ENCODE measurements at places on chromosomes 2 and 18.

DNA sequence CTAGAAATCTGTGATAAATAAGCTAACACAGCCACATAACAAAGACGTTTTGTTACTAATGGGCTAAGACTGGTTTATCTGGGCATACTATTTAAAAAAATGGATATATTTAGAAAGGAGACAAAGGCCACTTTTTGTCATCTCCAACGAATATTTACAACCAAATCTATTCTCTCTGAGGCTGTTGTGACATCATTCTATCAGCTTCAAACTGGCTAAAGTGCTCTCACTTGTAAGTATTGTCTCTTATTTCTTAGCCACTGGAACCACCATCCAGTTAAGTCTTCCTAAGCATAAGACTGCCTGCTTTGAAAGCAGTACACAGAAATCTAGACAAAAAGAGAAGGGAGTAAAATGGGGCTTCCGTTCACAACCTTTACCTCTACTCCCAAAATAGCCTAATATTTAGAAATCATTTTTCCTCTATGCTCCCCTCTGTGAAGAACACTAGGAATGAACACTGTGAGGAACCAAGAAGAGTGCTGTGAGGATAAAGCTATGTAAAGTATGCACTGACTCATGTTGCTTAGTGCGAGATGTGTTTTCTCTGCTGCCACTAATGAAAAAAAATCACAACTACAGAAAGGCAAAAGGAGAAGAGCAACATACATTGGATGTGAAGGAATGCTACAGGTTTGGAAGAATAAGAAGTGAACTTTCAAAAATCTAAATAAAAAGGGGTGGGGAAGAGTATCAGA lies 264.1 kb downstream of the EXOC6B start:
- no peak for DNase-seq

GRCh38 chr18:24023185-24023814 lies 8.7 kb downstream of the TTC39C start:
- DNase-seq: no peak

DNA sequence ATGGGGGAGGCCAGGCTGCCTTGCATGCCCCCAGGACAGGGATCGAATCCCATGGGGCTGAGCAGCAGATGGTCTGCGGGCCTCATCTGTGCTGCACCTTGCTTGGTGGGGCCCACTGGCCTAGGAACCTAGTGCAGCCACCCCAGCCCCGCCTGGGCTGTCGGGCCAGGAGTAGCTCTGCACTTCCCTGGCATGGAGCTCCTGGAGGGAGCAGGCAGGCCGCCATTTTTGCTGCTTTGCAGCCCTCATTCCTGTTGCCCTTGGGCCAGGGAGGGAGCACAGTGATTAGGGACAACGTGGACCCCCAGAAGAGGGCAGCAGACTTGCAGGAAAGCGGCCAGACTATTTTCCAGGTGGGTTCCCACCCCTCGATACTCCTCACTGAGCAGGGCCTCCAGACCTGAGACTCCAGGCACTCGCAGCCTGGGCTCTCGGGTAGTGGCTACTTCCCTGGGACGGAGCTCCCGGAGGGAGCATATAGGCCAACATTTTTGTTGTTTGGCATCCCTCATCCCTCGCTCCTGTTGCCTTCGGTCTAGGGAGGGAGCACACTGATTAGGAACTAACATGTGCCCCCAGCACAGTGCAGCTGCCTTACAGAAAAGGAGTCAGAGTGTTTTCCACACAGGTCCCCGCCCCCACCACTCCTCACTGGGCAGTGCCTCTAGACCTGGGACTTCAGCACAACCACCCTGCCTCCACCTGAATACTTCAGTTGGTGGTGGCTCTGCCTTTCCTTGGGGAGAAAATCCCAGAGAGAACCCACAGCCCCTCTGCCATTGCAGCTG lies 99.5 kb downstream of the MAIP1 start:
- DNase-seq: no peak

GRCh38 chr18:9706081-9706935 lies 1.8 kb upstream of the RAB31 start:
- DNase-seq: no peak

DNA sequence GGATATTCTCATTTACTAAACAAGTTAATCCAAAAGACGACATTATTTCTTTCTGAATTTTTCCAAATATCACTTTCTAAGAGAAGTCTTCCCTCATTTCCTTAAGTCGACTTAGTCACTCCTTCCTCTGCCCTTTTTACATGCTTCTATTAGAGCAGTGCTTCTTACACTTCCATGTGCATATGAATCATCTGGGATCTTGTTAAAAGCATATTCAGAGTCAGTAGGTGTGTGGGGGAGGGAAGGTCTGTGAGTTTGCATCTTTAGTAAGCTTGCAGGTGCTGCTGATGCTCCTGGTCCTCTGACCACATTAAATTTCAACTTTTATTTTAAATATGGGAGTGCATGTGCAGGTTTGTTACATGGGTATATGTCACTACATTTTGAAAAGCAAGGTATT lies 582.6 kb downstream of the NRXN1 start:
- no peak for DNase-seq

- no peak for DNase-seq
Measured at GRCh38 chr2:148006249-148007007, 14.1 kb downstream of the ORC4 start.

DNA sequence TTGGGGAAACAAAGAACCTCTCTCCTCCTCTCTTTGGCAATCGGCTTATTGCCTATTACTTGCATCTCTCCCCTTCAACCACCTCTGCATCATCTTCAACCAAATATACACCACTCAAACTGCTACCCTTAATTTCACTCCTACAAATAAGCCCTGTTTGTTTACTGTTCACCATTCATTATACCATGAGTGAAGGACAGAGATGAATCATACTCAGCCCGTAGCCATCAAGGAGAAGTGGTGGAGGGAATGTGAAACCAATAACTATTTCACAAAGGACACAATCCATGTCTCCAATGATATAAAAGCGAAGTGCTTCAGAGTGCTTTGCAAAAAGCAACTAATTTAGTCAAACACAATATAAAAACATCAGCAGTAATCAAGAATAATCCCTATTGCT lies 76.8 kb downstream of the CACNB4 start:
- no peak for DNase-seq

GRCh38 chr2:46410273-46411244 lies 68.8 kb upstream of the TMEM247 start:
- no peak for DNase-seq

DNA sequence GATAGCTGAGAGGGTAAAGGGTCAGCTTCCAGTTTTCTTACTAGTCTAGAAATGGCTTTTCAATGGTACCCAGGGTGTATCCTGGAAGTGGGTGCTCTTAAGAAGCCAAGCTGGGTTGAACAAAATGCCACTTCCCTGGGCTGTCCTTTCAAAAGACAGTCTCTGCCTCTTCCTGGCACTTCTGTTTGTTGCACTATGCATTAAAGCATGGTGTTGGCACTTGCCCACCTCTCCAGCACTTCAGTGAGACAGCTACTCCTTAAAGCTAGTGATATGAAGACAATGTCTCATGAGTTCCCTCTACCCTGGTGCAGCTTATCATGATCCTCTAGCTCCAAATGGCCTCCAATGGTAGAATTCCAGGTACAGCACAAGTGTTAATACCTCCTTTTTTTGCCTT lies 74.3 kb upstream of the IGFBP5 start:
- DNase-seq: no peak

DNA sequence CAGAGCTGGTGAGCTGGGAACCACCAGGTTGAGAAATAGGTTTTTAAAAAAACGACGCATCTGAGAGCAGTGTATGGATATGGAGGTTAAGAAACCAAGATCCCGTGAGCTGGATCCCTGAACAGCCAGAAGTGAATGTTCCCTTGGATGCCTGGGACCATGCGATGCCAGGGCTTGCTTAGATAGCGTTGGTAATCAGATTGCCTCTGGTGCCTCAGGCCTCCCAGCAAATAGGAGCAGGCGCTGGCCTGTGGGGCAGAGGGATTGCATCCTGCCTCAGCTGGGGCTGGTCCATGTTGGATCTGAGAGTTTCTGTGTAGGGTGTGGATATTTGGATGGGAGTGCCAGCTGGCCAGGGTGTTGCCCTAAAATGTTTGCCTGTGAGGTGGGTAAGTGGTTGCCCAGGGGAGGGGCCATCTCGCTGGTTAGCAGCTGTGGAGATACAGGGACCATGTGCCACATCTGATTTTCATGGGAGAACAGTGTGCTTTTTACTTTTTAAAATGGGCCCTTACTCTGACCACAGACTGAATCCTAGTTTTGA lies 80.8 kb upstream of the MCFD2 start:
- DNase-seq: no peak

DNA sequence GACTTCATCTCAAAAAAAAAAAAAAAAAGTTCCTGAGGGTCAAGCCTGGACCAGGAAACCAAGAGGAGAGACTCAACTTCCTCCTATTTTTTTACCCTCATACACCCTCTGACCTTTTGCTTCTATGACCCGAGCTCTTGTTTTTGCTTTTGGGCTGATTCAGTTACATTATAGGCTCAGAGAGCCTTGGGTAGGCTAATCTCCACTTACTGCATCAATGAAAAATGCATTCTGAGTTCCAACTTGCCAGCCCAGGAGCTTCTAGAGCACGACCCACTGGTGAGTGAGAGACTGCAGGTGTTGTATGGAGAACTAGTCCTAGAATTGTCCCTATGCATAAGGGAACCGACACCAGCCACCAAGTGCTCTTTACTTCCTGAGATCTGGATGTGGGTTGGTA lies 91.1 kb downstream of the CABLES1 start:
- DNase-seq: no peak

DNA sequence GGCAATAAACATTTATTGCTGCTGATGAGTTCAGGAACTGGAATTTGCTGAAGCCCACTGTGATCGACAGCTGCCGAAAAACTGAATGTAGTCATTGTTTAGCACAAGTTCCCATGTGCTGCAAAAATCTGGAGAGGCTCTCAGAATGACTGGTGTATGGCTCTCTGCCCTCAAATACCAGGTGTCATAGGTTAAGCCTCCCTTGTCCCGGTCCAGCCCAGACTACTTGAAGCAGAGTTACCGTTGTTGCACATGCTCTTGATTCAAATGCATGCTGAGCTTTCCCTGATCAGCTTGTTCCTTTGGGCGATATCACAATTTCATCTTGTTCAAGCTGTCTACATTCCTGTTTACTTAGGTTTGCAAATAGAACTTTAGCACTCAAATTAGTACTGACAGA lies 625.2 kb downstream of the CPS1 start:
- no peak for DNase-seq

GRCh38 chr2:113685471-113685870 lies 58.4 kb downstream of the RABL2A start:
- DNase-seq: no peak

GRCh38 chr2:230140667-230141066 lies 71.9 kb upstream of the SLC16A14 start:
- DNase-seq: no peak

DNA sequence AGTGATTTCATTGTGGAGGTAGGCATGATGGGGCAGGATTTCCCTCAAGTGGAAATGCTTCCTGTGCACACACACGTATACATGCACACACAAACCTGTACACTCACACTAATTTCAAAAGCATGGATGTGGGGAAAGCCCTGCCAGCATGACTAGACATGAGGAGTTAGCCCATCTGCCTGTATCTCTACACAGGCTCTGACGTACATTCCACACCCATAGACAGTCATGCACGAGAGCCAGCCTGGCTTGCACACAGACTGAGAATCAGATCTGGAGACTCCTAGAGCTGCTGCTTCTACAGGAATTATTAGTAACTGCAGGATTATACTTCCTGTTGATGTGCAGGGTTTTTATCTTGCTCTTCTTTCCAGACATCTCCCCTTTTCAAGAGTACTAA lies 27.3 kb upstream of the NFU1 start:
- DNase-seq: no peak

GRCh38 chr18:70276416-70277191 lies 12.2 kb upstream of the SOCS6 start:
- DNase-seq: no peak

- no peak for DNase-seq
Measured at GRCh38 chr18:53148123-53148522, 808.1 kb downstream of the DCC start.

GRCh38 chr2:203470371-203470770 lies 64.7 kb downstream of the RAPH1 start:
- no peak for DNase-seq

DNA sequence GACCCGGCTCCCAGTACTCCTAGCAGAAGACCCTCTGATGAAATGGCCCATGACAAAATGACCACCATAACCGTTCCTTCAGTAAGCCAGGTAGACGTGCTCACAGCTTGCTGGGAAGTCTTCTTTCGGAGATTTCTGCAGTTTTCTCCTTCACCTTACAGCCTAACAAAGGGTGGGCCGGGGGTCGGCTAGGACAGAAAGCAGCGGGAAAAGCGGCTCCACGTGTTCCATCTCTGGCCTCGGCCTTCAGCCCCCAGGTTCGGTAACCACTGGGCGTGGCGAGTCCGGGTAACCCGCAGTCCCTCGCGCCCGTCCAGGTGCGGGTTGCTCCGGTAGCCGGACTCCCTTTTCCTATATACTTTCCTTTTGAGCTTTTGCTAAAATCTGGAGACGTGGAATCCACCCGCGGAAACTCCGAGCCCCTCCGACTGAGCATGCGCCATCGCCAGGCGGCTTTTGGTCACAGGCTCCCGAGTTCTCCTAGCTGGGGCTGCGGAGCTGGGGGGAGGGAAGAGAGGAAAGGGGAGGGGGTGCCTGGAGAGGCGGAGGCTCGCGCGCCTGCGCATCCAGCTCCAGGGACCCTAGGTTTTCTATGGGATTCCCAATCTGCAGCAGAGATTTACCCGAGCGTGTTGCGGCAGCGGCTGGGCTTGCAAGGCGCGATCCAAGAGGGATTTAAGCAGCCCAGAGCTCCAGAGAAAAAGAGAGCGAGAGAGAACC lies at the start of gene VSNL1:
Gene VSNL1, plus strand, starts transcription at position 604 of the 720 bp plus-strand sequence. CDS start 51,379 bp downstream, outside the sequence.
- DNase-seq: no peak

DNA sequence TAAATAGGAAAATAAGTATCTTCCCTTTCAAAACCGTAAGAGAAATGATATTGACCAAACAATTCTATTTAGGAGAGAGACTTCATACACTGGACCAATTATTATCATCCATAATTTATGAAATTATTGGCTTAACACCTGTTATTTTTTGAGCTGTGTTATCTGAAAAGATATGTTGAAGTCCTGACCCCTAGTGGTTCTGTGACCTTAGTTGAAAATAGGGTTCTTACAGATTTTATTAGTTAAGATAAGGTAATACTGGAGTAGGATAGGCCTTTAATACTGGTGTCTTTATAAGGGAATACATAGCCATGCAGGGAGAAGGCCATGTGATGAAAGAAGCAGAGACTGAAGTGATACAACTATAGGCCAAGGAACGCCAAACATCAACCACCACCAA lies 659.6 kb downstream of the DCC start:
- DNase-seq: no peak

- no peak for DNase-seq
Measured at GRCh38 chr2:54065411-54065810, 50.0 kb upstream of the ACYP2 start.

- no peak for DNase-seq
Measured at GRCh38 chr2:229715895-229716507, 1.6 kb upstream of the DNER start.

DNA sequence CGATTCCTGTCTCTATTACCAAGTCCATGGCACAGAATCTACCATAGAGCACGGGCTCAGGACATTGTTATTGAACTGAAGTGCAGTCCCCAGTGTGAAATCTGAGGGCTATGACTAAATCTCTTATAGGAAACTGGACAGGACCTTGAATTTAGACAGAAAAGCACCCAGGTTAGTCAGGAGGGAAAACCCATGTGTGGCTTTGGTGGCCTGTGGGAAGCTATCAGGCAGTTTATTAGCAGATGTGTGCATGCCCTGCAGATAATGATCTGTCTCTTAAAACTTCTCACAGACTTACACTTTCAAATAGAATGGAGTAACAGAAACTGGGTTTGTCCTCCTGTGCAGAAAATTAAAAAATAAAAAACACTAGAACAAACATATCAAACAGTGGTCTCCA lies 610.0 kb upstream of the RAB6C start:
- no peak for DNase-seq
